ENCODE measurements at places on chromosomes 1 and 21.

- DNase-seq, result no peak
Observed at GRCh38 chr1:176046926-176047325, 160.2 kb downstream of the COP1 start.

- no peak for DNase-seq
Observed at GRCh38 chr1:20216574-20216973, 30.3 kb upstream of the PLA2G2C start.

- DNase-seq, result no peak
Observed at GRCh38 chr1:16993521-16994038, 13.2 kb upstream of the MFAP2 start.

- DNase-seq, result no peak
Observed at GRCh38 chr1:40633931-40634376, 31.5 kb downstream of the RIMS3 start.

DNA sequence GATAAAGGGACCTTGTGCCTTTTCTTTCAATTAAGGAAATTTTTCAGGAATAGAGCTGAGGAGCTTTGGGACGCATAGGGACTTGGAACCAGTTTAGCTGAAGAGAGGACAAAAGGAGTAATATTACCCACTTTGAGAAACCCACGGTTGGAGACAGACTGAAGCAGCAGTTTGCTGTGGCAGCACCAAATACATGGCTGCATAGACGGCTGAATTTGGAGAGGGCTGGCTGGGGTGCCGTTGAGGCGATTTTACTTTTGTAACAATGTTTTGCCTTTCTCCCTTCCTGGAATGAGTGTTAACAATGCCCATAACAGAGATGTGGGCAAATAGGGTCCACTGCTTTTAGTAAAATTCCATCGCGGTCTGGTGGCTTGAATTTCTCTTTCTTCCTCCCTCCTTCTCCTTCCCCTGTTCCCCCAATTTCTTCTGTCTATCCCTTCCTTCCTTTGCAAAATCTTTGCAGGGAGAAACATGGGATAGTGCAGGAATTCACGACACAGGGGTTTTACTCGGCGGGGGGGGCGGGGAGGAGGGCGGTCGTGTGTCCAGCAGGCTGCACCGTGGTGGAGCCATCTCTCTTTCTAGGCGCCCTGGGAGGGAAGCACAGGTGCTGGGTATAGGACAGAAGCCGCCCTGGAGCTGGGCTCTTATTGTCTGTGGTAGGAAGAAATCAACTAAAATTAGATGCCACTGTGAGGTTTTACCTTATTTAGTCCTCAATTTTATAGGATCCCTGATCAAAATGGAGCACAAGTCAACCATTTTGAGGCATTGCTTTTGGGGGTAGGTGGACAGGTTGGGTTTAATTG is 6.8 kb downstream of the LHX4 start:
- DNase-seq, result no peak

DNA sequence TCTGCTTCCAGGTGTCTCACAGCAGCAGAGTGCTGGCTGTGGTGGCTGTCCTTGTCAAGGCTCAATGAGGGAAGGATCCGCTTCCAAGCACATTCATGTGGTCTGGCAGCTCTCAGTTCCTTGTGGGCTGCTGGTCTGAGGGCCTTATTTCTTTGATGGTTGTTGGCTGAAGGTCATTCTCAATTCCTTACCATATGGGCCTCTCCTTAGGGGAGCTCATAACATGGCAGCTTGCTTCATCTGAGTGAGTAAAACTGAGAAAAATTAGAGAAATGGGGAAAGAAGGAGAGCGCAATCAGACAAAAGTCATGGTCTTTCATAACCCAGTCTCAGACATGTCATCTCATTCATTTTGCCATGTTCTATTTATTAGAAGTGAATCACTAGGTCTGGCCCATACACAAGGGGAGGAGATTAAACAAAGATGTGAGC is 81.7 kb upstream of the TSPAN2 start:
- DNase-seq, result no peak

- no peak for DNase-seq
Observed at GRCh38 chr1:119463569-119463968, 43.4 kb upstream of the HSD3B1 start.

DNA sequence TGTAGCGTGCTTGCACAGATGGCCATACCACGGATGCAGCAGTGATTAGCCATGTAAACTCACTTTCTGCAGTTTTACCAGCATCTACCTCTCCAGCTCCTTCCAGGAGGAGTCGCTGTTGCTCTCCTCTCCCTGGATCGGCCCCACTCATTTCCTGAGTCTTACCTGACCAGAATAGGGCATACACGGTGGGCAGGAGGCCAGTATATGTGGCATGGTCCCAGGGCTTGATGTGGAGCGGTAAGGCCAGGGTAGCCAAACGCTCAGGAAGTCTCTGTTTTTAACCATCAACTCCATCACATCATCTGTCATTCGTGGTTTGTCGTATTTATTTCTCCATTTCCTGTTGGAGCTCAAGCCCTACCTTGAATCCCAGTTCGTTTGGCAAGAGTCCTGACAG is 163.4 kb upstream of the USP24 start:
- peak; percentile 25 for DNase-seq
